CD8-positive, alpha-beta T cell (primary cell): ENCODE measurements at places on chromosomes 12 and 14.

- DNase-seq, result no peak
Observed at GRCh38 chr12:14514154-14514842, 53.4 kb downstream of the PLBD1 start.

GRCh38 chr14:79730953-79731352 is 480.4 kb downstream of the DIO2 start:
- DNase-seq, result no peak

- DNase-seq, result no peak
Observed at GRCh38 chr12:55906056-55906455, 21.6 kb downstream of the PYM1 start.

DNA sequence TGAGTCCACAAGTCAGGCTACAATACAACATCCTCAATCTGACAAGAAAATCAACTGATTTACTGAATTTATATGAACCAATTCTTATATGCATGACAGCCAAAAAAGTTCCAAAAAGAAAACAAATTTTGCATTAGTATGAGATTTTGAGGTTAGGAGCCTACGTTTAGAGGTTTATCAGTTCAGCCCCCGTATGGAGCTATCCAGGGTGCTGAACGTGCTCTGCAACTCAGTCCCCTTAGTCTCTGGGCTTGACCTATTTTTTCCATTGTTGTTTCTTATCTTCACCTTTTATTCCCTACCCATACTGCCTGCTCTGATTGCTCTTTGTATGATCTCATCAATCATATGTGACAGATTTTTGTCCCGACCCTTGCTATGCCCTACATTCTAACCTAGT is 693.0 kb downstream of the NRXN3 start:
- no peak for DNase-seq
